ENCODE measurements at places on chromosomes 12 and 14. TPM values are rescaled to one million over a fixed set of nuclear protein-coding genes. Genes with fewer than 3 reads are reported as not detected.

MIP gene
- 0.12 TPM for polyA plus RNA-seq

HOXC5 gene
- 0.06 TPM for polyA plus RNA-seq

DNA sequence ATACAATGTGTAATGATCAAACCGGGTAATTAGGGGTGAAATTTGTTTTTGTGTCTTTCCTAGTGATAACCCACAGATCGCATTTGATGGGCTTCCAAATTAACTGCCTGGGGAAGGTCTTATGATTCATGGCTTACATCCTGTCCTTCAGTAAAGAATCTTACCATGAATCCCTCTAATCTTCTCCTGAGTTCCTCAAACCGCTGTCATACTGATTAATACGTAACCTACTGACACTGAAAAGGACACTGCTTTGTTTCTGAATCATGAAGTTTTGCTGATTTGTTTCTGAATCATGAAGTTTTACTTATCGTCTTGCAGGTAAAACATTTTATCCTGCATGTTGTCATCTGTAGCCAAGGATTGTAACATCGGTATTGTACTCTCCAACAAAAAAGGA is 52.0 kb upstream of the CRY1 start:
- DNase-seq, result no peak

TPH2 gene
- polyA plus RNA-seq, result not detected

RAB5B gene
- polyA plus RNA-seq, result 117 TPM

TAS2R43 gene
- polyA plus RNA-seq, result not detected

CELA1 gene
- polyA plus RNA-seq, result not detected
